Activated naive CD4-positive, alpha-beta T cell treated with anti-CD3 and anti-CD28 coated beads, Interleukin-2, amount 50 U/mL, for 16 hours (primary cell): ENCODE measurements at places on chromosomes 1 and 21.

DNA sequence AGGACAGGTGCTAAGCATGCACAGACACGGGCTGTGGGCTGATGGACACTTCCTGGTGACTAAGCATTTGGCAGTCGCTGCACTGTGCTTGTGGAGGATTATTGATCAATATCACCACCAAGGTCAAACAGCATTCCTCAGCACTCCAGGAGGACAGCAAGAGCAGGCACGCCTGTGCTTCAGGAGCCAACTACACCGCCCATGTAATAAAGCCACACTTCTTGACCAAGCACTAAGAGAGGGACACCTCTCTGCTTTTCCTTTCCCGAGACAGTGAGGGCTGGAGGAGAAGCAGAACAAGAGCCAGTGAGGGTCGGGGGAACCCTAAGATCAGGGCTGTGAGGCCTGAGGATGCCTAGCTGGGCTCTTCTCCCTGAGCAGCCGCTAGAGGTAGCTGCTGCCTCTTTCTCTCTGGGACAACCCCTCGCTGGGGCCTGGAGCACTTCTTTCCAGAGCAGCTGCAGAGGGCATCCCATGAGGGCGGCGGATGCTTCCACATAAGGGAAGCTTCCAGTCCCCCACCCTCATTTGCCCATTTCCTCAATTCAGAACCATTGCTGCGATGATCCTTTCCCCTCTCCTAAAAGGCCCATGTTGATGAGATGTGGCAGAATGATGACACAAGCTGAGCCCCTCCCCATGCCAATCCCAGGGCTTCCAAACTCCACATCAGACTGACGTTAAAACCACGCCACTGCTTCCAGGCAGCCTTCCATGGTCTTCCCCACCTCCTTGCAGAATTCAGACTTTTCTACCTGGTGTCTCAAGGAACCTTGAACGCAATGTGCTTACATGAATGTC lies 19.1 kb downstream of the RAB7B start:
- no peak for DNase-seq

DNA sequence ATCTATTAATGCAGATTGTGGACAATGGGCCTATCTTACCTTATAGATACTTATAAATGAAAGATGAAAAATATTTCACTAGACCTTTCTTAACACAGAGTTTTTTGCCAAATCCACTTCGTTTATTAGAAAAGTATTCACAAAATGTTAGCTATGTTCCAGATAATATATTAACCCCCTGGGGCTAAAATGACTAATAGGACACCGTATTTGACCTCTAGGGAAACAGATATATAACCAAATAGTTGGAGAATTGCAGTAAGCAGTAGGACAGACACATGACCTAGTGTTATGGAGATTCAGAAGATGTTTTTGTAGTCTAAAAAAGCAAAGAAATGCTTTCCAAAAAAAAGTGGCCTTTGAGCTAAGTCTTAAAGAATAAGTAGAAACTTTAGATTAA lies 106.9 kb downstream of the SEC16B start:
- no peak for DNase-seq

- DNase-seq = no peak
Observed at GRCh38 chr1:209291715-209292114, 291.8 kb upstream of the CAMK1G start.

GRCh38 chr1:210248341-210248740 lies 15.7 kb downstream of the SERTAD4 start:
- no peak for DNase-seq

GRCh38 chr1:201329286-201329685 lies 46.0 kb downstream of the PKP1 start:
- DNase-seq = no peak

- no peak for DNase-seq
Observed at GRCh38 chr1:168469690-168470089, 74.1 kb downstream of the XCL2 start.

DNA sequence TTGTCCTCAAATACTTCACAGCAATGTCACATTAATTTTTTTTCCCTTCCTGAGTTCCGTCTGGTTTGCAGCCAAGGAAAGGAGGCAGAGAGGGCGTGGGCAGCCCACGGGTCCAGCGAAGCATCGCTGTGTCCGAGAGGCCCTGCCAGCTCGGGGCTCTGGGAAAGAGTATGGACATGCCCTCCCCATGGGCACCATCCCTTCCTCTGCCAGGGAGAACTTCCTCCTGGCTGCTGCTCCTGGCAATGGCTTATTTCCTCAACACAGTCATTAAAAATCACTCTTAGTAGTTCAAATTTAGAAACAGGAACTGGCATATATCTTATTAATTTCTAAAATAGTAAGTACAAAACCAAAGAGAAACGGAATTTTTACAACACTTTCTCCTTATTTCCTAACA lies 115.4 kb downstream of the RIPK4 start:
- no peak for DNase-seq

GRCh38 chr1:58979086-58979485 lies 195.2 kb upstream of the JUN start:
- no peak for DNase-seq

DNA sequence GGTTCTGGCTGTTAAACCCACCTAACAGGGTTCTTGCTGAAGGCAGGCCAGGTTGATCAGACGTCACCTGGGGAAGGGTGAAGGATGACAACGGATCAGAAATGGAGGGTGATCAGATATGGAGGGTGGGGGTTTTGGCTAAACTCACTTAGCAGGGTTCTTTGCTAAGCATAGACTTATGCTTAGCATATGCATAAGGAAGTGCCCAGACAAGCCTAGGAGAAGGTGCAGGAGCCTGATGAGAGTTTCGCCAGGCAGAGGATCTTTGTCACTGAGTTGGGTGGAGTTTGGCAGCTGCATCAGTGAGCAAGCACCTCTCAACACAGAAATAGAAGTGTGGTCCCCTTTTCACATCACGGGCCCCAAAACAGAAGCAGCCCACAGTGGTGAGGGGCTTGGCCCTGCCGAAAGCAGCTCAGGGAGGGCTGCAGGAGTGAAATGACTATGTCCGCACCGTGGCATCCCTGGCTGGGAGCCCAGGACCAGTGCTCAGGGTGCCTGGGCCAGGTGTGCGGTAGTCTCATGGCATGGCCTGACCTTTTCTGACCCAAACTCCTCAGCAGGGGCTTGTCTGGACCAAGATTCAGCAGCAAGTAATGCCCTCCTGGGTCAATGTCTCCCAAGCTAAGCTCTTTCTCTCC lies 101.6 kb downstream of the AJAP1 start:
- DNase-seq = no peak

DNA sequence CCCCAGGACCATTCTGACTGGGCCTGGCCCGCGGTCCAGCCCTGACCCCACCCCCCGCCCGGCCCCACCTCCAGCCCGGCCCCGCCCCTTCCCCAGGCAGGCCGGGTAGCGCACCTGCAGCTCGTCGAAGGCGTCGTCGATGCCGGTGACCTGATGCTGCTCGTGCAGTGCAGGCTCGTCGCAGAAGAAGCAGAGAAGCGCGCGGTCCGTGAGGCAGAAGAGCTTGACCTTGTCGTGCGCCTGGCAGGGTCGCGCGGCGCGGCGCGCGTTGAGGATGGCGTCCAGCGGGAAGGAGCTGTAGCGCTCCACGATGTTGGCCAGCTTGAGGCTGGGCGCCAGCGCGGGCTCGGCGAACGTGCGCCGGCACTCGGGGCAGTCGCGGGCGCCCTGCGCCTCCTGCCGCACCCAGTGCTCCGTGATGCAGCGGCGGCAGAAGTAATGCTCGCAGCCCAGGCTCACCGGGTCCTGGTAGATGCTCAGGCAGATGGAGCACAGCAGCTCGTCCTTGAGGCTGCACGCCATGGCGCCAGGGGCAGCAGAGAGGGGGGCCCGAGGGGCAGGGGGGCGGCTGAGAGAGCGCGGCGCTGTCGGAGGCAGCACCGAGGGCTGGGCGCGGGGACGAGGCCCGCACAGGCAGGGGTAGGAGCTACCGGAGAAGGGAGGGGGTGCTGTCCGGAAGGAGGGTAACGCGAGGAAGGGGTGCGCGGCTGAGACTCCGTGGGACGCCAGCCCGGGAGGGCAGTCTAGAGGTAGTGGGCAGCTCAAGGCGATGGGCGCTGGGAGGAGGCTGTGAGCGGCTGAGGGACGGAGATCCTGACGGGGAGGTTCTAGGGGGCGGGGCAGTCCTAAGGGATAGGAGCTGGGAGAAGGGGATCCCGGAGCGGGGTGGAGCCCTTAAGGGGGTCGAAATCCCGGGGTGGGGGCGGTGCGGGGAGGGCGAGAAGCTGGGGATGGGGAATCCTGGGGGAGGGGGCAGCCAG lies 642 bp downstream of the TRIM62 start:
- peak; percentile 80 for DNase-seq

DNA sequence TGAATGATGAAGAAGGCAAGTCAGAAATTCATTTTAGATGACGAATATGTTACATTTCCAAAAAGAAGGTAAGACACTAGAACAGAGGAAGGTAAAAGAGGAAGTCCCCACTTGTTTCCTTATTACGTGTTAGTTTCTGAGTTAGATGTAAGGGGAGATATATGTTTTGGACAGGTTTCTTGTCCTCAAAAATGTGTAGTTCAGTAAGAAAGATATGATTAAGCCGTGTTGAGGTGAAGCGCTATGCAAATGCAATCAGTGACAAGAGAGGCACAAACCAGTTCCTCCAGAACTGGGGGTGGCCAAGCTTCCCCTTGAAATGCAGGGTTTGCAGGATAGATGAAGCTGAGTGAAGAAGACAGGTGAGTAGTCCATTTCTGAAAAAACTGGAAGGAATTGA lies 293.3 kb upstream of the RUNX1 start:
- DNase-seq = peak; percentile 25

DNA sequence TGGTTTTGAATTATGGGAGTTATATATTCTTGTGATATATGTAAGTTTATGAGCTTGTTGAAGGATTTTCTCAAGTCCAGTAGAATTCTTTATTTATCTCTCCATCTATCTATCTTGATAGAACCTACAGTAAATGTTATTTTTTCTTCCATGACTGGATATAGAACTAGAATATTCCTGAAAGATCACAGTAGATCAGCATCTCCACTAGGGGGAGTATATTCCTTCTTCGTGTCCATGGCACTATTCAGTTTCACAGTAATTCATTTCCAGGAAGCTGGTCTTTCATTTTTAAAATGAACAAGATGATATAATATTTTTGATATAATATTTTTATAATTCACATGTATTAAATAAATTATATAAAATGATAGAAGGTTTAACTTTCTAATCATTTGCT lies 18.8 kb downstream of the TMPRSS15 start:
- DNase-seq = no peak

DNA sequence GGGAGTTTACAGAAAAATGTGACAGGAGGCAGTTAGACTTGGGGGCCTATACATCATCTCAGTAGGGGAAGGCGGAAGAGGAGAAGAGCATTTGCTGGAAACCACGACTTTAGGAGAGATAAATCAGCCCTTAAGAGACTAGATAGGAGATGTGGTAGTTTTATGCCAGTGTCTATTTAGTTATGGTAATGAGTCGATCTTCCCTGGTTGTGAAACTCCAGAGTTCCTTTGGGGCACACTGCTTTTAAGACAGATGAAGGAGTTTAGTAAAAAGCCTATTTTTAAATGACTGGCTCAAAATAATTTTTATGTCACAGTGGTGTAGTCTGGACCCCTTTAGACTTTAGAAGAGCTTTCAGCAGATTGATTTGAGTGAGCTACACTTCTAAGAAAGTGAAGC lies 7.8 kb downstream of the PGM1 start:
- DNase-seq = no peak

DNA sequence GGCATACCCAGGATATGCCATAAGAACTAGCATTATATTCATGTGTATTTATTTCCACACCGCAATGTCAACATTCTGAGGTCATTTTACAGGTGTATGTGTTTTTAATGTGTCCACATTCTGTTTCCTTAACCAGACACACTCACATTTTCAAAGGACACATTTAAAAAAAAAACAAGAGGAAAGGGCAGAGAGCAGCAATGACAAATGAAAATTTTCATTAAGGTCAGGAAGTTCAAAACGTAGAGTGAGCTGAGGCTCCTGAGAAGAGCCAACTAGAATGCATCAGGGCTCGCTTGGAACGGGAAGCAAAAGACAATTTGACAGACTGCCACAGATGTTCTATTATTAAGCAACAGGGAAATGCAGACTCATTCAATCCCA lies 4.8 kb upstream of the GNPAT start:
- no peak for DNase-seq

GRCh38 chr21:10272216-10272615 lies 249.2 kb upstream of the TPTE start:
- DNase-seq = no peak

- DNase-seq = no peak
Observed at GRCh38 chr21:32483293-32483595, 70.7 kb downstream of the EVA1C start.

GRCh38 chr1:156503698-156504437 lies 3.3 kb upstream of the MEF2D start:
- no peak for DNase-seq

- DNase-seq = peak; percentile 84
Observed at GRCh38 chr1:44721485-44722361, 9.2 kb downstream of the RNU5D-1 start.

- peak; percentile 29 for DNase-seq
Observed at GRCh38 chr21:45109831-45110492, 35.6 kb downstream of the ADARB1 start.

DNA sequence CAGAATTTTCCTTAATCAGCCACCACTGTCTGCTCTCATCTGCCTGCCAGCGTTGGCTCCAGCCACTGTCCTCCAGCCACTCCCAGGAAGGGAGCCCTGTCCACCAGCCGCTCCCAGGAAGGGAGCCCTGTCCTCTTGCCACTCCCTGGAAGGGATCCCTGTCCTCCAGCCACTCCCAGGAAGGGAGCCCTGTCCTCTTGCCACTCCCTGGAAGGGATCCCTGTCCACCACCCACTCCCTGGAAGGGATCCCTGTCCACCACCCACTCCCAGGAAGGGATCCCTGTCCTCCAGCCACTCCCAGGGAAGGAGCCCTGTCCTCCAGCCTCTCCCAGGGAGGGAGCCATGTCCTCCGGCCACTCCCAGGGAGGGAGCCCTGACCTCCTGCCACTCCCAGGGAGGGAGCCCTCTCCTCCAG lies 726.5 kb downstream of the PTPRU start:
- no peak for DNase-seq

DNA sequence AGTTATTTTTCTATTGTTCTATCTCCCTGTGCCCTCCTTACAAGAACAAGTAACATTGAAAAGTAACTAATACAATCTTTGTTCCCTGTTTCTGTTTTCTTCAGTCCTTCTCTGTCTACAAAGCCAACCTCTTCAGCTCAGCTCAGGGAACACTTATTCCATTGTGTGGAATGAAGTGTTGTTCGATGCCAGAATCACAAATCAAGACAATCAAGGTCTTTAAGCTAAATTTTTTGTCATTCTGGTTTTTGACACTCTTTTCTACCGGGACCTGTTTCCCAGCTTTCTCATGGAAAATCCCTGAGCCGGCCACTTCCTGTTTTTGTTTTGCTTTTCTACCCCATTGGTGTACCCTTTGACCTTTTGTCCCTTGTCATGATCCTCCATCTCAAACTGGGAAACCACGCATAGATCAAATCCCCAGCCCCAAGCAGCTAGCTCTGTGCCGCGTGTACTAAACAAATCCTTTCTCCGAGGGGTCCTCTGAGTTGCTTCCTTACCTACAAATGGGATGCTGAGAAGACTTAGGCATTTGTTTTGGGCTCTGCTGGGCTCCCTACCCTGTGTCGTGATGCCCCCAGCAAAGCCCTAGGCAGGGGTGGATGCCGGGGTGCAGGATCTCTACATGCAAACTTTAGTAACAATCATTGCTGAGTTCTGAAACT lies 141.8 kb downstream of the TOMM20 start:
- no peak for DNase-seq
